ENCODE measurements at places on chromosomes 16 and 17.

DNA sequence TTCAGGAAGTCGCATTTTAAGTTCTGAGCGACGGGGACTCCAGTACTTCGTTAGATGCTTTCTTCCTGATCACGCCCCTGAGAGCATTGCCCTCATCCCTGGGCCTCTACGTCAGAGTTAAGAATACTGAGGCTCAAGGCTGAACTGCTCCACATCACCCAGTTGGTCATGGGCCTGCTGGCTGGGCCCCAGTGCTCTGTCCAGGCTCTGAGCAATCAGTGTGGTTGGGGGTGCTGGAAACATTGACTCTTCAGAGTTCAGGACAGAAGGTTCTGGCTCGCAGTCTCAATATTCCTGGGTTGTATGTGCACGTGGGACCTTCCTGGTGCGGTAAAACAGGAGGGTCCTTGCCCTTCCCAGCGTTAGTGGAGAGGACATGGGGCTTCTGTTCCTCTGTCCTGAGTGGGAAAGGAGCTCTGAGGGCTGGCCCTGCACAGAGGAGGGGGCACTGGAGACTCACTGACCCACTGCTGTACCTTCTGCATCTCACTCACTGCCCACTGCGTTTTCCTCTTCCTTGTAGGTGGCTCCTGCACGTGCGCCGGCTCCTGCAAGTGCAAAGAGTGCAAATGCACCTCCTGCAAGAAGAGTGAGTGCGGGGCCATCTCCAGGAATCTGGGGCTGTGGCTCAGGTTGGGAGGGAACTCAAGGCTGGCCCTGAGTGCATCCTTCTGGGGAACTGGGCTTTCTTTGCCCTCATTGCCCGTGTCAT, 518 bp downstream of the MT1E start:
- no peak for DNase-seq

GRCh38 chr16:70523743-70524398, at the start of gene SF3B3:
Gene SF3B3 (plus strand): TSS chr16:70523816. CDS start chr16:70526657, 2,841 bp downstream.
- DNase-seq, result peak; percentile 78

DNA sequence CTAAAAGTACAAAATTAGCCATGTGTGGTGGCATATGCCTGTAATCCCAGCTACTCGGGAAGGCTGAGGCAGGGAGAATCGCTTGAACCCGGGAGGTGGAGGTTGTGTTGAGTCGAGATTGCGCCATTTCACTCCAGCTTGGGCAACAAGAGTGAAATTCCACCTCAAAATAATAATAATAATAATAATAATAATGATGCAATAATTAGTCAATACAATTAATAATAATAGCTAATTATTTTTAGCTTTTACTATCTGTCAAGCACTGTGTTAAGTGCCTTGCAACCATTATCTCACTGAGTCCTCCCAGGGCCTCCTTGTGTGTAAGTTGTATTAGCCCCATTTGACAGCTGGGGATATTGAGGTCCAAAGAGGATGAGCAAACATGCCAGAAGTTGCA, 14.3 kb upstream of the HS3ST3A1 start:
- no peak for DNase-seq

DNA sequence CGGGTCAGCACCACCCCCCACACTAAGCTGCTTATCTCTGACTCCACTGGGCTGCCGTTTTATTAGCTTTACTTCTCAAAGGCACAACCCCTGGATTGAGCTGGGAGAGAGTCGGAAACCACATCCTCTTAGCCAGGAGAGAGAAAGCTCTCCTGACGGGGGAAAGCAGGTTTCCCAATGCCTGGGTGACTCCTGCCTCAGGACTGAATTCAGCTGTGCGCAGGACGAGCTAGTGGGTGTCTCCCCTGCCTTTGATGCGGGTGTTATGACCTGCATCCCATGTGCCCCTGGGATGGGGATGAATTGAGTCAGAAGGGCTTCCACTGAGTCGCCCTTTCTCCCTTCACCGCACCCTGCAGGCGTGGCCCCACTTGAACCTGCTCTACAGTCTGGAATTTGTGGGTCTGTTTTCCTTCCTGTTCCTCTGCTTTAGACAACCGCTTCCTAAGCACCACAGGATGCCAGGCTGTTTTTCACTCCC, 819.2 kb upstream of the EEF2KMT start:
- no peak for DNase-seq

DNA sequence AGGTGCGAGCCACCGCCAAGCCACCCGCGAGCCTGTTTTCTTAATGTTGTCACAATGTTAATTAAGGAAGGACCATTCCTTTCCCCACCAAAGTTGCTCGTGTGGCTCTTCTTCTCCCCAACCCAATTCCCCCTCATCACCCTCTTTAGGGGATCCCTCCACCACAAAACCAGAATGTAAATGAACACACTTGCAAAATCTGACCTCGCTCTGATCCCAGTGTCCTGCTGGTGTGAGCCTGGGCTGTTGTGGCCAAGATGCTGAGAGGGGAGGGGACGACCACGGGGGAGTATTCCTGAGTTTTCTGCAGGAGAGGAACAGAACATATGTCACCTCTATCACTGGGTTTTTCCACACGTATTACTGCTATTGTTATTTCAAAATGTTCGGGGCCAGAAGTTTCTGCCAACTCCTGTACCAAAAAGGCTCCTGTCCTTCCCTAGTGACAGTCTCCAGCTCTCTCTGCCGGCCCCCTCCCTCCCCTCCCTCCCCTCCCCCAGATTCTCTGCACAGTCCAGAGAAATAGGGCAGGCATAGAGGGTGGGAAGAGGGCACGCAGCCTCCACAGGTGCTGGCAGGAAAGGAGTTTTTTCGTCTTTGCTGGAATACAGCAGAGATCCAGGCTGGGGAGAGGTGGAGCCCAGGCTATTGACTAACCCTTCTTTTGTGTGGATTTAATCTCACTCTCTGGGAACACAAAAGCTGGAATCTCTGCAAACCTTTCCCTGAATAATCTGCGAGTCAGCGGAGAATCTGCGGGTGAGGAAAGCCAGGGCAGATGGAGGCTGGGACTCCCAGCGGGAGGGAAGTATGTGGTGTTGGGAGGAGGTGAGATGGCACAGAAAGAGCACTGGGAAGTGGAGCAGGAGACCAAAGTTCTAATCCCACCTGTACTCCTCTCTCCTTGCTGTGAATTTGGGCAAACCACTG, 4.5 kb upstream of the CA4 start:
- DNase-seq, result no peak

DNA sequence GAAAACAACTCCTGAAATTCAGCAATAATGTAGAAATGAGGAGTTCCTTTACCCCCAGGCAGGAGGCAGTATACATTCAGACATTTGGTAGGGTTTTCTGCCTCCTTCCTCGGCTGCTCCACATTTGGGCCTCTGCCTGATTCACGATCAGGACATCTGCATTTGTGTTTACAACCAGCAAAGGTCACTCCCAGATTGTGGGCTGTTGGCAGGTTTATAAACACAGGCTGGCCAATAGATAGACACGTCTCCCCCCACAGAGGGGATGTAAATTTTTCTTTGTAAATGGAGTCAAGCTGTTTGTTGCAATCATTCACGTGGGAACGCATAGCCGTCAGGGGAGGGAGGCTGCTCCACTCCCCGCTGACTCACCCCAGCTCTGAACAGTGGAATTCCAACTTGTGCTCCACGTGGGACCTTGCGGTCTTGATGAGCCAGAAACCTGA, 252.1 kb upstream of the N4BP1 start:
- no peak for DNase-seq

GRCh38 chr16:58217311-58217925, 19.5 kb upstream of the CSNK2A2 start:
- DNase-seq, result no peak

- peak; percentile 64 for DNase-seq
Measured at GRCh38 chr17:3913531-3914311, 2.5 kb downstream of the P2RX1 start.

DNA sequence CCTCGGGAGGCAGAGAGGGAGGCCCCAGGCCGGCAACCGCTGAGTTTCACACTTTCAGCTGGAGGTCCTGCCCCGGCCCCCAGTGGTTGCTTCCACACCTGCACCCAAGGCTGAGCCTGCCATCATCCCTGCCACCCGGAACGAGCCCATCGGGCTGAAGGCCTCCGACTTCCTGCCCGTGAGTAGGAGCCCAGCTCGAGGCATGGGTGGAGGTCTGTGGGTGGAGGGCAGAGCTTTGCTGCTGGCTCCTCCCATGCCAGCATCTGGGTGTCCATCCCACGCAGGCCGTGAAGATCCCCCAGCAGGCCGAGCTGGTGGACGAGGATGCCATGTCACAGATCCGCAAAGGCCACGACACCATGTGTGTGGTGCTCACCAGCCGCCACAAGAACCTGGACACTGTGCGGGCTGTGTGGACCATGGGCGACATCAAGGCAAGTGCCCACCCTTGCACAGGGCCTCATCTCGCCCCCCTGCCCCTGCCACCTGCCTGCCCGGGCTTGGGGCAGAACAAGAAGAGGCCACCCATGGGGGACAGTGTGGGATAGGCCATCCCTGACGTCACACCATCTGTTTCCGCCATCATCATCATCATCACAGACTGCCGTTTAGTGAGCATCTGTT, 19.6 kb downstream of the KATNB1 start:
- DNase-seq, result no peak

- DNase-seq, result no peak
Measured at GRCh38 chr17:80838311-80839025, 153.2 kb upstream of the CHMP6 start.
